ENCODE measurements at places on chromosomes 1 and 21.

GRCh38 chr1:206908038-206908437 is 10.8 kb downstream of the IL24 start:
- DNase-seq: no peak

GRCh38 chr1:15583016-15583706 is 1.7 kb downstream of the AGMAT start:
- DNase-seq: no peak

DNA sequence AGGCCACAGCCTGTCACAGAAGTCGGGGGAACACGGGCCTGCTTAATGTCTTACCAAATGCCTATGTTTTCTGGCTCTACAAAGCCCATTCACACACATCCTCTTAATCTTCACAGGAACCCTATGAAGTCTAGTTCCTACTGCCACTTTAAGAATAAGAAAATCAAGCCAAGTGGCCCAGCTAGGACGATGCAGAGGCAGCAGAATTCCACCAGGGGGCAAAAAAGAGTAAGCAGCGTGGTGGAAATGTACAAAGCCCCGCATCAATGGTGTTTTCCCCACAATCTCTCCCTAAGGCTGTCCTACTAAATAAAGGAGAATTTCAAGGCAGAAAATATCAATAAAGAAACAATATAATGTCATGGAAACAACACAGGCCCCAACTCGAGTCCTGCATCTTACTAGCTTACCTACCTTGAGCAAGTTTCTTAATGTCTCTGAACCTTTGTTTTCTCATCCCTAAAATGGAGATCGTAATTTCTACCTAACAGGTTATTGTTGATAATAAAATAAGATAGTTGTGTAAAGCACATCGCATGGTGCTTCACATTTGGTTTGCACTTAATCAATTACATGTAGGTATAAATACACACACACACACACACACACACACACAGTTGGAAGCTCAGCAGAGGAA is 21.4 kb downstream of the SEC16B start:
- no peak for DNase-seq

DNA sequence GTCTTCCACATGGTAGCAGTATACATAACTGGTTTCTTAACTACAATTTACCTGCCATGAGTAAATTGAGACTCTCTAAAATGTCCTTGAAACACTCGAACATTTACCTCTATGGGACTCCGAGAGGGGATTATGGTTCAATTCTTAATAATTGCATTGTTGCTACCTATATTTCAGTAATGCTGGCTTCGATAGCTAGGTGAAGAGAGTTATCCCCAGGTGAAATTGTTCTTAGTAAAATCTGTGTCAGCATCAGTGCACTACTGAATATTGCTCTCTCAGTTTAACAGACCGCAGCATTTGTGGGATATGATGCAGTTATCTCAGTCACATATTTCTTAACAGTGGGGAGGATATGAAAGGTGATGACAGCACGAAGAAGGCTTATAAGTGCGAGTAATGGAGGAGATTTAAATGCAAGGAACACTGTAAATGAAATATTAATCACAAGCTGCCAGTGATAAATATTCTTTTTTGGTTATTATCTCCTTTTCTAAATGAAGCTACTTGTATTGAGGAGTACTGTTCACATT is 801.9 kb downstream of the BRINP3 start:
- DNase-seq: no peak

- no peak for DNase-seq
Observed at GRCh38 chr1:35931446-35932157, 697 bp downstream of the AGO3 start.

DNA sequence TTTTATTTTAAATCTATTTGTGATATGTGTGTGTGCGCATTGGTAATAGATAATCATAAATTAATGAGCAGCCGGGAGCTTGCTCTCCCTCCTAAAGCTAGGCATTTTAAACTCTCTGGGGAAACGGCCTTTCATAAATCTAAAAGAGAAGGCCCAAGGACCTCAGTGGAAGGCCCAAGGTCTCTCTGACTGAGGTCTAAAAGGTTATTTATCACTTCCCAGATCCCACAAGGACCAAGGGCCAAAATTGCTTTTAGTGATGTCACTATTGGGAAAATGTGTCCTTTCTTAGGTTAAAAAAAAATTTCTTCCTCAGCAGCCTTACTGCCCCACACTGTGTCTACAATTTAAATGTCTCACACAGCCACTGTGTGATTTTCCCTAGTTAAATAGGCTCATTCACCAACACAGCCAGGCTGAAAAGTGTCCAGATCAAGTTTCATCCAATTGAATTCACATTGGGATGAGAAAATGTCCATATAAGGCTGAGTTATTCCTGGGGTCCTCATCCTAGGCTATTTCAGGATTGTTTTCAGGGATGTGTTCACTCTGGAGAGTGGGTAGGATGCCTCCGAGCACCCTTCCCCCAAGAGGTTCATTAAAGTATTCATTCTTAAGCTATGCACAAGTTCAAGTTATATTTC is 46.1 kb downstream of the SLC44A3 start:
- DNase-seq: no peak

DNA sequence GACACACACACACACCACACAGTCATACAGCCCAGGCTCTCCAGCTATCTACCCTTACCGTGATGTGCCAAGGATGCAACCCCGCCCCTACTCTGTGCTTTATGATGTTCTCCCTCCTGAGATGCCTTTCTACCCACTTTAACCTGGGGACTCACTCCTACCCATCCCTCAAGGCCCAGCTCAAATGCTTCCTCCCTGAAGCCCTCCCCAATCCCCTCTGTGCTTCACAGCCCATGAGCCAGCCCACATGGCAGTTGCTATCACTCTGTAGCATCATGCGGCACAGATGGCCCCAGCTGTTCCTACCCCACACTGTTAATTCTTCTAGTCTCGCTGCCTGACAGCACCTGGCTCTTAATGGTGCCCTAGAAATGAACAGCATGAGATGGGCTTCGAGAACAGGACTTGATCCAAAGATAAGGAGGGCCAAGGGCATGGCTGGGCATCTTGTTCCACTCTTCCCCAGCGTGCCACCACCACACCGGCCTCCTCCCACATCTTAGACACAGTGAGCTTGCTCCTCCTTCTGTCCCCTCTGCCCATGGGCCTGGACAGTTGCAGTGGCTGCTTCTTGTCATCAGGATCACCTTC is 109.8 kb downstream of the GLIS1 start:
- DNase-seq: no peak

- DNase-seq: no peak
Observed at GRCh38 chr21:26115305-26115704, 55.3 kb downstream of the APP start.

Measured in stimulated activated CD4-positive, alpha-beta T cell treated with anti-CD3 and anti-CD28 coated beads, TNF-alpha, amount 100 ng/mL, for 24 hours (primary cell).